ENCODE measurements at places on chromosomes 6 and 20.

DNA sequence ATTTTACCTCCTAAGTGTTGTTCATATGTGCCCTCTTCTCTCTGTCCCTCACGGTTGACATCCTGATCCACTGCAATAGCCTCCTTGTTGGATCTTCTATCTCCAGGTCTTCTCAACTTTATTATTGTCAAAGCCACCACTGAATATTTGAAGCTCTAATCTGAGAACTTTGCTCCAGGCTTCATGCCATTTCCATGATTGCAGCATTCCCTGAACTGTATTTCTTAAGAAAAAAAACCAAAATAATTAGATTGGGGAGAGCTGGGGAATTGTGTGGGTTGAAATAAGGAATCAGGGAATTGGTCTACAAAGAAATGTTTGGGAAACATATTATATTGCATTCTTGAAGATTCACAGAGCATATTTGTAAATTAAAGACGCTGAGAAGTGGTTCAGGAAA lies 2.5 kb upstream of the STX7 start:
- no peak for DNase-seq

- DNase-seq: no peak
Measured at GRCh38 chr20:50879649-50880550, 51.3 kb downstream of the ADNP start.

- no peak for DNase-seq
Measured at GRCh38 chr6:139547122-139547776, 172.8 kb upstream of the CITED2 start.

GRCh38 chr6:31586008-31586407 lies at the start of gene LST1:
LST1 (plus strand) TSS chr6:31586277; CDS start chr6:31587300, 1,023 bp downstream.
- DNase-seq: no peak

DNA sequence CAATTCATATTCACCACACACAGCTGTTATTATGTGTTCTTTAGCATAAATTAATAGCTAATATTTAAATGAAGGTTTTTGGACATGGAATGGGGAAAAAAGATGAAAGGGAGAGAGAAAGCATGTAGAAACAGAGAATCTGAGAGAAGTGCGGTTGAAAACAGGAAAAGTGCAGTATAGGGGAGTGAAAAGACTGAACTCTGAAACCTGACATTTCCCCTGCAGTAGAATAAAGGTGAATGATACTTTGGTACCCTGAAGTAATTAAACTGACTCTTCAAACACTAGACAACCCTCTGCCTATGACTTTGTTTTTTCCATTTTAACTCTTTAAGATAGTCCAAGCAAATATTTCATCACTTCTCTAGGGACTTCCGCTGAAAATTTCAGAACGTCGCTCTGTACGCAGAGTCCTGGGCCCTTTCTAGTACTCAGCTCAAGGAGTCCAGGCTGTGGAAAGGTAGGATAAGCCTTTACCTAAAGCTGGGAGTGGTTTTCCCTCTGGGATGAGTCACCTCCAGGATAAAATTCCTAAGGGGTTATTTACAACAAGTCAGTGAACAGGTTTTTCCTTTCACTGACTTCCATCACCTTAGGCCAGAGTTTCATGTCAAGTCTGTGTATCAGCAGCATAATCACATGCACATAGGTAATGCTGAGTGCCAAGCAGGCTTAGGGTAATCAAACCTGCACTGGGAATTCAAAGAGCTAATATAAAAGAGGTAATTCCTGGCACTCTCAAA lies 614.5 kb downstream of the PKHD1 start:
- DNase-seq: no peak

GRCh38 chr6:78462728-78463127 lies 404.6 kb upstream of the IRAK1BP1 start:
- DNase-seq: no peak

DNA sequence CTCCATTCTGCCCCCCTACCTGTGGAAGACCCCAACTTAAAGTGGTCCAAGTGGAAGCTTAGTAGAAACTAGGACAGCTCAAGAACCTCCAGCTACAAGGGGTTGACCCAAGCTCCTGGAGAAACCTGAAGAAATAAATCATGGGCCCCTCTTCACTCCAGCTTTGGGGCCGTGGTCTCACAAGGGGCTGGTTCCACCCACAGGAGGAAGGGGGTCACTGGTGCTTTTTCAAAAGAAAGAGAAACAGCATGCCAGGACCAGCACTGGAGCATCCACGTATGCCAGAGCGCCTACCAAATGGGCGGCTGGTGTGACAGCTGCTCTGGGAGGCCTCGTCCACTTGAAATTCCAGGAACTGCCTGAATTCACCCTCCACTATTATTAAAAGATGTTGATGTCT lies 14.4 kb upstream of the ANKRD60 start:
- DNase-seq: no peak

GRCh38 chr20:56903421-56903820 lies 274.3 kb downstream of the TFAP2C start:
- DNase-seq: no peak

DNA sequence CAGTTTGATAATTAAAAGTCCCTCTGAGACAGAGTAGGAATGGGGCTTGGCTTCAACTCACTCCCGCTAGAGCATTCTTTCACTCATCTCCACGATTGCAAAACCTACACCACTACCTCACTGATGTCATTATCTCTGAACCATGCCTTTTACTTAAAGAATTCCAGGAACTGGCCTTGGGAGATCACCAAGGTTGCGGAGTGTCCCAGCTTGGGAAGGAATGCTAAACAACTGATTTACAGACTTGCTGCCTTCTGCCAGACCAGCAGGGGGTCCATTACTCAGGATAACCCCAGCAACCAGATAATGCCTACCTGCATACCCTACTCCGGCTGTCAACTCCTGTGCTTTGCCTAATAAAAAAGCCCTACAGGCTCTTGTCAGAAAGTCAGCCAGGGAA lies 102.2 kb upstream of the RALGAPA2 start:
- no peak for DNase-seq

DNA sequence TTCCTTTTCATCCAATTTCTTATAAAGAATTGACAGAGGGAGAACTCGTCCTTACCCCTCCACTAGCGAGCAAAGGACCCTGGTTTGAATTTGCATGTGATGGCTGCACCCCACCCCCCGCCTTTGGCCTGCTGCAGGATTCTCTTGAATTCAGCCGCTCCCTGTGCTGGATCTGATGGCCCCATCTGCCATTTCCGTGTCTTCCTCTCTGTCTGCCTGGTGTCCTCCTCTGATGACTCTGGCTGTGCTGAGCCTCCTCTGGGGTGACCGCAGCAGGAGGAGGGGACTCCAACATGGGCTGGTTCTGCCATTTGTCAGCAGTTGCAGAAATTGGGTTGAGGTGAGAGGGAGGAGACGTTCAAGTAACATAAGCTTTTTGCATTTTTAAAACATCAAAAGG lies 188.8 kb downstream of the DLL1 start:
- no peak for DNase-seq

DNA sequence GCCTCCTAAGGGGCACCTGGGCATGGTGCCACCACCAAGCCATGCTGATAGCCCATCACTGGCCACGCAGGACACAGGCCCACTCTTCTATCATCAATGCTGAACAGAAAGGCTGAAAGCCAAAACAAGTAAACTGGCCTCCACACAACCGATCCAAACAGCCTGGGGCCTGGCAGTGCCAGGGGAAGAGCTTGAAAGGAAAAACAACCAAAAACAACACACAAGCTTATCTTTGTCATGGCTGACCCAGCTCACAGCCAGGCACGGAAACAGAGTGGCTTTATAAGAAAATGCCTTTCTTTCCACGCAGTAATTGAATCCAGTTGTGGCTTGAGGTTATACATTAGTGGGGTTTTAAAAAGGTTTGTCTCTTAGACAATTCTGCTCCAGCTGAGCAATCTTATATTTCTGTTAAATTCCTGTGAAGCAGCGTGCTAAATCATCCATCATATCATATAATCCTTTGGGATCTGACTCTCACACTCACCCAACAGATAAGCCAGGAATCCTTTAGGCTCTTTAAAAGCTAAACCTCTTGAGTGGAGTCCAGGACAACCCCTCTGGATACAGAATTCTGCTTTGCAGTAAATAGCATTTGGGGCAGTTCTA lies 65.4 kb upstream of the SLC22A16 start:
- no peak for DNase-seq

DNA sequence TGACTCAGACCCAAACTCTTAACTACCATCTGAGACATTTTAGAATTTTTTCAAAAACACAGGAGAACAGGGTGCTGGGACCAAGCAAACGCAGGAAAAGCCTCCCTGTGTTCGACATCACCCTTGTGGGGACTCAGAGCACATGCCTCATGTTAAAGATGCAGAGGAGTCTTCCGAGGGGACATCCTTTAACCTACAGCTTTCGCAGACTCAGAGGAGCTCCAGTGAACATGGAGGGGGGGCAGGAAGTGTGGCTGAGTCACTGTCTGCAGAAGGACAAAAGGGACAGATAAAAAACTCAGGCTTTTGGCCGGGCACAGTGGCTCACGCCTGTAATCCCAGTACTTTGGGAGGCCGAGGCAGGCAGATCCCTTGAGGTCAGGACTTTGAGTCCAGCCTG lies 15.1 kb downstream of the BMP7 start:
- no peak for DNase-seq

DNA sequence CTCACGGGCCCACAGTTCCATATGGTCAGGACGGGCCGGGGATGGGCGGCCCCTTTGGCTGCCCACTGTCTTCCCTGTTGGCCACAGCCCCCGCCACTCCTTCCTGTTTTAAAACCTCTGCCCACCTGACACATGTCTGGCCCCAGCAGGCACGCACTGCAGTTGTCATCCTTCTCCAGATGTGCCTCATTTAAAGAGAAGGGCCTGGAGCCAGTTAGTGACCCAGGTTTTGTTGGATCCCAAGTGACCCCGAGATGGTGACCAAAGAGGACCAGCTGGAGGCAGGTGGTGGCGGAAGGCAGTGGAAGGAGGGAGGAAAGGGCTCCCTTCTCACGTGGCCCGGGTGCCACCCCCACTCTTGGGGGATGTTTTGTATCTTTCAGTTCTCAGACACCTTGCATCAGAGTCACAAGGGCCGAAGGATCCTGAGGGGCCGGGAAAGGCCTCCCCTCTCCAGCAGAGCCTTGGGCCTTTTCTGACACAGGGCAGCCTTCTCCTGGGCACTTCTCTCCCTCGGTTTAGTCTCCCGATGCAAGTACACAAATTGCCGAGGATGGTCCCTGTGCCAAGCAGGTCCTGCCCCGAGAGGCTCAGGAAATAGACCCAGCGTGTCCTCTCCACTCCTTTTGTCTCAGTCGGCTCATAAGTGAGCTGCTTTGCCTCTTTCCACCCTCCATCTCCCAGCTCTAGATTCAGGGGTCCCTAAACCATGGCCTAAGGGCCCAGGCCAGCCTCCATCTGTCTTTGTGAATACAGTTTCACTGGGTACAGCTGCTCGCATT lies 117.6 kb downstream of the SULF2 start:
- no peak for DNase-seq

GRCh38 chr20:21126581-21126870 lies 644 bp downstream of the KIZ start:
- no peak for DNase-seq
